ENCODE measurements at places on chromosomes 7 and 10.

DNA sequence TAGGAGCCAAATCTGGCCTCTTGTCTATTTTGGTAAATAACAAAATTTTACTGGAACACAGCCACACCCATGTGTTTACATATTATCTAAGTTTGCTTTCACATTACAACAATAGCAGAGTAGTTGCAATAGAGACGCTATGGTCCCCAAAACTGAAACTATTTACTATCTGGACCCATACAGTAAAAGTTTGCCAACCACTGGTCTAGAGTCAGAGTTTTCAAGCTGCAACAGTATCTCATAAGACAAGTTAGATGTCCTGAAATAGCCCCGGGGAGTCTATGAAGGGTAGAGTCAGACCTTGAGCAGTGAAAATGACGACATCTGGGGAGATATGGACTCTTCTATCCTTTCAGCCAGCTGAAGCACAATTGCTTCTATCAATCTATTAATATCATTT is 74.2 kb downstream of the CTNNA3 start:
- H3K4me3 ChIP-seq: no peak overlapping the region
- peaks cover 2% of the 10 kb centered on the region for H3K27me3 ChIP-seq
- DNase-seq: no peak
- no peaks in the 10 kb centered on the region for H3K36me3 ChIP-seq
- no peaks in the 10 kb centered on the region for H3K4me1 ChIP-seq
- no peak overlapping the region for H3K27ac ChIP-seq

- peaks cover 18% of the 10 kb centered on the region for H3K4me1 ChIP-seq
- peaks cover 1% of the 10 kb centered on the region for H3K27me3 ChIP-seq
- no peak for DNase-seq
- no peaks in the 10 kb centered on the region for H3K36me3 ChIP-seq
These were observed 45.2 kb downstream of the PNLIPRP3 start for GRCh38 chr10:116472891-116473290.

GRCh38 chr7:3196629-3197400 is 104.2 kb upstream of the SDK1 start:
- H3K36me3 ChIP-seq: peaks cover 4% of the 10 kb centered on the region
- H3K27me3 ChIP-seq: no peaks in the 10 kb centered on the region
- no peak overlapping the region for H3K27ac ChIP-seq
- H3K4me1 ChIP-seq: peaks cover 10% of the 10 kb centered on the region

DNA sequence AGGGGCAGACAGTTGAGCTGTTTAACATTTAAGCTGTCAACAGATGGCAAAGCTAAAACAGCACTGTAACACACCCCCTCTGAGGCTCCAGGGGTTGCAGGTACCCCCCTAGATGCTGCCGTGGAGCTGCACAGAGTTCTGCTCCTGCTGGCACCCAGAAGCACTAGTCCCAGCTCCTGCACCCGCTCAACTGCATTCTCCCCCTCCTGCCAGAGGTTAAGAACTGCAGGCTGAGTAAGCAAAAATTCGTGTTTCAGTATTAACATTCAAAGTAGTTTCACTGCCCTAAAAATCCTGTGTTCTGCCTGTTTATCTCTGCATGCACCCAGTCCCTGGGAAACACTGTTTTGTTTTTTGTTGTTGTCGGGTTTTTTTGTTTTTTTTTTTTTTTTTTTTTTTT is 790.8 kb upstream of the KCND2 start:
- peak; percentile 19 for DNase-seq
- H3K4me1 ChIP-seq: no peaks in the 10 kb centered on the region
- no peaks in the 10 kb centered on the region for H3K36me3 ChIP-seq
- no peaks in the 10 kb centered on the region for H3K27me3 ChIP-seq
- H3K27ac ChIP-seq: peak overlapping the region; percentile 33
- H3K4me3 ChIP-seq: no peak overlapping the region

DNA sequence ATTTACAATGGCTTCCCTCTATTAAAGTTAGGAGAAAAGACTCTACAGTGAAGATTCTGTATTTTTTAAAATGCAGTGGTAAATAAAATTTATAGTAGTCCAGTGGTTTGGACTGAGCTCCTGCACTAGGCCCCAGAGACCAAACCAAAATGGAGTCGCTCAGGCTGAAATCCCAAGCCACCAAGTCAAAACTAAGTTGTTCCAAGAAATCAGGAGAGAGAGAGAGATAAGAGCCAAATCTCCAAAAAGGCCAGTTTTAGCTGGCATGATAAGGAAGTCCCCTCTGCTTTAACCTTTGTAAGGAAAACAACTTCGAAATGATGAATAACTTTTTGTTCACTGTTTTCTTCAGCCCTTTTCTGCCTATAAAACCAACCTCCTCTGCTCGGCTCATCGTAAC is 265.9 kb upstream of the KLF14 start:
- no peaks in the 10 kb centered on the region for H3K36me3 ChIP-seq
- H3K4me3 ChIP-seq: no peak overlapping the region
- no peak for DNase-seq
- no peak overlapping the region for H3K27ac ChIP-seq

DNA sequence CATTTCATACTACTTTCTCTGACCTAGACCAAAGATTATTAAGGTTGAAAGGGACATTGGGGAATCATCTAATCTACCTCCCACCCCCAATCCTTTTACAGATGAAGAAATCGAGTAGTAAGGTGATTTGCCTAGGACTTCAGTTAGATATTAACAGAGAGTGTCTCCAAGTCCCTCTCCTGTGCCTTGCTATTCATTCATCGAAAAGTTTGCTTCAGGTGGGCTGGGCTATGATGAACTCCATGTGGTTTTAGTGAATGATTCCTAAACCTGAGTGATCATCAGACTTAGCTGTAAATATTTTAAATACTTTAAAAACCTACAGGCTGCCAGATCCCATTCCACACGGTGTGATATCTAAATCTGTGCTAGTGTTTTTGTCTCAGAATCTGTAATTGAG is 259.4 kb upstream of the SORCS1 start:
- H3K36me3 ChIP-seq: no peaks in the 10 kb centered on the region
- no peak overlapping the region for H3K4me3 ChIP-seq
- H3K4me1 ChIP-seq: no peaks in the 10 kb centered on the region
- H3K27ac ChIP-seq: no peak overlapping the region
- no peaks in the 10 kb centered on the region for H3K27me3 ChIP-seq

Measured in endothelial cell (in vitro differentiated cells).